ENCODE measurements at places on chromosomes 11 and 22.

- peak; percentile 57 for DNase-seq
Observed at GRCh38 chr11:65311170-65311678, 3.4 kb upstream of the CDC42EP2 start.

DNA sequence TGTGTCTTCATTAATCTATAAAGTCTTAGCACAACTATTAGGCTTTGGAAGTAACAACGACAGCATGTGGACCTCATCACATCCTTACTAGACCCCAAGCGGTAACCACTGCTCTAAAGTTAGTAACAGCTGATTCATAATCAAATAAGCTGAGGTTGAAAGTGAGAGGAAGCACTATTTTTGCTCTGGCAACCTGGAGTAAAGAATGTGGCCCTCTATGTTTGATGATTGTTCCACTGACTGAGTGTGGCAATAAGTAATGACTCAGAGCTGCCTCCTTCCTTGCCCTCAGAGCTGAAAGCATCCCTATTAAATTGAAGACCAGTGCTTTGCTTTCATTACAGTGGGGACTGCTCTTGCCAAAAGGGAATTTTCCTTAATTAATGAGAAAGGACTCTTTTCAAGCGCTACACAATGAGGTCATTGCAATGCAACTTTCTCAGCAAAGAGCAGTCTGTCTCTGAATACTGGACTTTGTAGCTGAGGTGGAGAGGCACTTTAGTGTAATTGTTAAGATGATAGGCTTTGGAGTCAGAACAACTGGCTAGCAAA, 906.1 kb upstream of the RAG2 start:
- peak; percentile 99 for DNase-seq

DNA sequence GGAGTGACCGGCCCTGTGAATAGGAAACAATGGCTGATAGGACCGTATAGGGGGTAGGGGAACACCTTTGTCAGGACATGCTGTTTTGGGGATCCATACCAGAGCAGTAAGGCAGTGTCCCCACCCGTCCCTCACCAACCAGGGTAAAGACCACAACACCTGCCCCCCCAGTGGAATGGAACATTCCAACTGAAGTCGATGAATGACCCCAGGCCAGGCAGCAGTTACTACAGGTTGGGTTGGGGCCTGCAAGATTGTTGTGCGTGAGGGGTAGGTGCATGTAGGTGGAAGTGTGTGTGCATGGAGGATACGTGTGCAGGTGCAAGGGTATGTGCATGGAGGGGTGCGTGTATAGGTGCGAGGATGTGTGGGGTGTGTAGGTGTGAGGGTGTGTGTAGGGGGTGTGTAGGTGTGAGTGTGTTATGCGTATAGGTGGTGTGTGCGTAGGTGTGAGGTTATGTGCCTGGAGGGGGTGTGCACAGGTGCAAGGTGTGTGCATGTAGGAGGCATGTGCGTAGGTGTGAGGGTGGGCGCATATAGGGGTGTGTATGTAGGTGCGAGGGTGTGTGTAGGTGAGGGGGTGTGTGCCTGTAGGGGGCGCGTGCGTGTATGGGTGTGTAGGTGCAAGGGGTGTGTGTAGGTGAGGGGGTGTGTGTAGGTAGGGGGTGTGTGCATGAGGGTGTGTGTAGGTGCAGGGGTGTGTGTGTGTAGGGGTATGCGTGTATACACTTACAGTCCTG, 32.9 kb downstream of the PISD start:
- DNase-seq: no peak

DNA sequence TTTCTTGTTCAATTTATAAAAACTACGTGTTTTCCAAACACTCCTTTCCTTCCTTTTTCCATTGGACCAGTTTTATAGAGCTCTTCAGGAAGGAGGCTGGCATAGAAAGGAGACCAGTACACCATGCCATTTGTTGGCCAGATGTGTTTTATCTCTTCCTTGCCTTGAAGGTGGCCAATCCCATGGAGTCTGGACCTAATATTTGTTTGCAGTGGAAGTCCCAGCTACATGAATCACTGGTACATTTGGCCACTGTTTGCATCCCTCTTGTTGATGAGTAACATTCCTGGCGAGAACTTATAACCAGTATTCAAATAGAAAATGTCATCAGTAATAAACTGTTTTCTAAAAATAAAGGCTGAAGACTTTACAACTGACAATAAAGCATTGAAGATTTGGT, 110.2 kb downstream of the ANO3 start:
- DNase-seq: peak; percentile 2

DNA sequence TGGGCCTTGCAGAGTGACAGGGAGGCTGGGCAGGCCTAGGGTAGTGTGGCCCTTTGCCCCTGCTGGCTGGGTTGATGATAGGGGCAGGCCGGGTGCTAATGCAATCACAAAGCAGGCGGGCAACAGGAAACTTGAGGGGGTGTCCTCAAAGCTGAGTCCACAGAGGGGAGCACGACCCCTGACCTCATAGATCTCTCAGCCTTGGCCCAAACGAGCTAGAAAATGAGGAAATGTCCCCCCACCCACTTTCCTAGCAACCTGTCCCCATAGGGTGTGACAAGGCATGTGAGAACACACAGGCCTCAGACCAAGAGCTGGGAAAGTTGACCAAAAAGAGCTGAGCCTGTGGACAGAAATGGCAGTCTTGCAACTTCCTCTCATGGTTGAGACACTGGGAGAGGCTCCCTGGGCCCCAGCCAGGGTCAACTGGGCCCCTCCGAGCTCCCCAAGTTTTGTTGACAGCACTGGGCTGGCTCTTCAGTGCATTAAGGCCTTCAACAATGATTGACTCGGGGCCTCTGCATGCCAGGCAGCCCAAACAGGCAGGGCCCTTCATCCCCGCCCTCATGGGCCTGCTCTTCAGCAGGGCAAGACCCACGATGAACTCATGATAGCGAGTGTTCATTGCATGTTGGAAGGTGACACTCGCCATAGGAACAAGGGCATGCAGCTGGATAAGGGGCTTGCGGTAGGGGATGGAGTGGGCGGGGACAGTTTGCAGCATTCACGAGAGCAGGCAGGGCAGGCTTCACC, 9.8 kb upstream of the SPI1 start:
- DNase-seq: no peak

GRCh38 chr11:64489831-64490441, 101.1 kb upstream of the SLC22A12 start:
- peak; percentile 44 for DNase-seq

- DNase-seq: no peak
Observed at GRCh38 chr11:79931692-79932091, 490.9 kb upstream of the TENM4 start.

DNA sequence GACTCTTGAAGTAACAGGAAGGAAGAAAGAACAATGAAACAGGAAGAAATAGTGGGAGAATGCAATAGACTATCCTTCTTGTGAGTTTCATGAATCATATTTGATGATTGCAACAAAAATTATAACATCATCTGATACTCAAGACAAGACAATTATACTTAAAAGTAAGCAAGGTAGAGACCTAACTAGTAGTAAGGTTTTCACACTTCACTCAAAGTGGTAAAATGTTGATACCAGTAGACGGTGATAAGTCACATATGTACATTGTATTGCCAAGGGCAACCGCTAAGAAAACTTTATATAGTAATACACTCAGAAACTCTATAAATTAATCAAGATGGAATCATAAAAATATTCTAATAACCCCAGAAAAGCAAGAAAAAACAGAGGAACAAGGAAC, 107.8 kb downstream of the CYP2R1 start:
- no peak for DNase-seq

GRCh38 chr22:43446037-43446803, 34.4 kb downstream of the MPPED1 start:
- no peak for DNase-seq

GRCh38 chr11:86940122-86940777, 14.9 kb downstream of the FZD4 start:
- DNase-seq: peak; percentile 57

DNA sequence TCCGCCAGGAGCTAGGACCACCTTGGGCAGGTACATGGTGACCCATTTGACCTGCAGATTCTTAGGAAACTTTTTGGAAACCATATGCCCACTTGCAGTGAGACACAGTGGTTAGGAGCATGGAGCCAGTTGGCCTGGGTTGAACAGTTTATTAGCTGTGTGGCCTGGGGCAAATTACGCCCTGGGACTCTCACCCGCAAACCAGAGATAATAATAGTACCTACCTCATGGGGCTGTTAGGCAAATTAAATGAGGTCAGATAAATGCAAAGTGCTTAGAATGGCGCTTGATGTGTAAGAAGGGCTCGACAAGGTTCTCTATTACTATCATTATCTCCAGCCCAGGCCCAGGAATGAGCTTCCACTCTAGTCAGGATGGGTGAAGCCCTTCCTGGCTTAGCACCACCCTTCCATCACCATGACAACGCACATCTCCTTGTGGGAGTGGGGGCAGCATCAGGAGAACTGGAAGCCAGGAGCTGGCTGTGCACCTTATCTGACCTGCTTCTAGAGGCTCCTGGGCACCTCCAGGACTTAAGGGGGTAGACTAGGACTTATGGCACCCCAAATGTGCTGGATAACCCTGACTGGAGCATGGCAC, 5.1 kb downstream of the SYT12 start:
- DNase-seq: no peak

- DNase-seq: peak; percentile 31
Observed at GRCh38 chr11:134815404-134815803, 403.4 kb upstream of the B3GAT1 start.

GRCh38 chr11:61949169-61950034, 749 bp upstream of the BEST1 start:
- peak; percentile 35 for DNase-seq

- DNase-seq: no peak
Observed at GRCh38 chr11:106794058-106794457, 224.2 kb downstream of the GUCY1A2 start.

- DNase-seq: no peak
Observed at GRCh38 chr11:118339281-118339961, 3.1 kb downstream of the CD3D start.

DNA sequence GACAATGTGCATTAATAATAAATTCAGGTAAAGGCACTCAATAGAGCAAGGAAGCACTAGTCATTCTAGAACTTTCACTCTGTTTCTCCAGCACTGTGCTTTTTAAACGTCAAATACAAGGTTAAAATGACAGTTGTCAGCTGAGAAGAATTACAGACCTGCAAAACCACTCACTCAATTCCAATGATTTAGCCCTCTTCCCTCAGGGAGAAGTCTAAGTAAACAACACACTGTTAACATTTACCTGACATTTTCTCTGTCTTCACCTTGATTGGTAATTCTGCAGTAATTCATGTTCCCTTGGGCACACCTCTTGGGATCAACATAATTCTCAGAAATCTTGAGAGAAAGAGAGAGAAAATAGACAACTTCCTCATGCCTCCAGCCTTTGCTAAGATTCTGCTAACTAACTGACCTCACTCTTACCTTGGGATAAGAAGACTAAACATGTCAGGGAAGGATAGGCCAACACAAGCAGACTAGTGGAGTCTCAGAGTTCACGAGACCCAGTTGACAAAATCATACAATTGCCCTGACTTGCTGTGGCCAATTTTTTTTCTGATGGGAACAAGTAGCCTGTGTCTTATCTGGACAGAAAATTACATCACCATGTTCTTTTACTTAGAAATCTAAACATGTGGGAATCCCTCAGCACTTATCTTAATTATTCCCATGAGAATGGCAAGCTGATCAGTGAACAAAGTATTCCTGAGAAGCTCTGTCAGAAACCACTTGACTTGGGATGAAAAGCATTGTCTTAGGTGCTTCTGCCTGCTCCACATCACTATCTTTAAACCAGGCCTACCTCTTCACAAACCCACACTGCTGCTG, 516.8 kb upstream of the FAT3 start:
- peak; percentile 13 for DNase-seq

- peak; percentile 55 for DNase-seq
Observed at GRCh38 chr11:9774591-9775397, 110.9 kb downstream of the SWAP70 start.

Data from kidney tubule cell (primary cell).